ENCODE measurements at places on chromosomes 1 and 21. TPM values are rescaled to one million over a fixed set of nuclear protein-coding genes. Genes with fewer than 3 reads are reported as not detected.

- DNase-seq: no peak
Observed at GRCh38 chr1:45359882-45360513, 19.8 kb upstream of the MUTYH start.

GRCh38 chr1:47837866-47838561, 159.2 kb downstream of the TRABD2B start:
- DNase-seq: peak; percentile 15

Gene IL12RB2
- 4.5 TPM for total RNA-seq

DNA sequence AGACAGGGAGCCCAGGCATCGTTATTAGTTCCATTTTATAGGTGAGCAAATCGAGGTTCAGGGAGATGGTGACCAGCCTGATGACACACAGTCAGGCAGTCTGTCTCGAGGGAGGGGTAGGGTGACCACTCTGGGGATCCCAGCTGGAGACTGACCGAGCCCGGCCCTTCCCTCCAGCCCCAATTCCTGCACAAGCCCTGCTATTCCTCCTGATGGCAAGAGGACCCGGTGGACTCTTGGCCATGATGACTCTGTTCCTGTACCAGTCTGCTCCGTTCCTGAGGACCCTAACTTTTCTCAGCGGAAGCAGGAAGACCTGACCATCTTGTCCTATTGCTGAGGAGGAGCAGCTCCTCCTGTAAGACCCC, 391 bp downstream of the AGT start:
- DNase-seq: no peak

GRCh38 chr1:182260516-182260915, 131.1 kb downstream of the GLUL start:
- DNase-seq: no peak

GRCh38 chr1:238653693-238654321, 732.6 kb upstream of the CHRM3 start:
- no peak for DNase-seq

Gene C1orf185
- not detected for total RNA-seq

- peak; percentile 78 for DNase-seq
Observed at GRCh38 chr1:14602136-14602535, 3.7 kb downstream of the KAZN start.

Gene SLC44A5
- 10.1 TPM for total RNA-seq

Gene WDTC1
- 59.6 TPM for total RNA-seq

DNA sequence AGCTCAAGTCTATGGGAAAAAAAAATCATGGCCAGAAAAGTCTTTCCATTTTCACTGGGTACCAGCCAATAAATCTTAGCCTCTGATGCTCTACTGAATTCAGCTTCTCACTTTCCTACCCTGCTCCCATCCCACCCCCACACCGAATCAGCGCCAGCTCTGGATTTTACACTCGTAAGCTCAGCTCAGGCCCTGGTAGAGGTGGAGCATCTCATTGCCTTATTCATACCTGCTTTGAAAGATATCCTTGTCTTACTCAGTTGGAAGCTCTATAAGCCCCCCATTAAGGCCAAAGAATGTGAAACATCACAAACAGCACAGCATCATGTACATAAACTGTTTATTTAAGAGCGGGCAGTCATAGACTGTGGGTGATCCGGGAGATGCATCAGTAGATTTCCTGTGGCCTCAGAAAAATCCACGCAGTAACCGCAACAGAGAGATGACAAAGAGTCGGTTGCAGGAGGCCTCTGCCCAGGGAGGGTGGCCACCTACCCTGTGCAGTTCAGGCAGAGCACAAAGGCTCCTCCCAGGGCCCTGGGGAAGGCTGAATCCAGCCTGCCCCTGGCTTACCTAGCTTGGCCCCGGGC, 36.4 kb upstream of the ETS2 start:
- no peak for DNase-seq

DNA sequence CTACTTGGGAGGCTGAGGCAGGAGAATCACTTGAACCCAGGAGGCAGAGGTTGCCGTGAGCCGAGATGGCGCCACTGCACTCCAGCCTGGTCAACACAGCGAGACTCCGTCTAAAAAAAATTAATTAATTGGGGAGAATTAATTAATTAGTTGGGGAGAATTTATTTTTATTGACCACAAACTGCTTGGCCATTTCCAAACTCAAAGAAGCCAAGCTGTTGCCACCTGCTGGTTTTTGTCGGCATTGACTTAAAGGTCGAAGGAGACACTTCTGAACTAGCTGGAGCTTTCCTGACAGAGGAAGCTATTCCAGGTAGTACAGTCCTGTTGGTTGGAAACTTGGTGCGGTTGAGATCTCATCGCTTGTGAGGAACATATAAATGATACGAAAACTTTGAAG, 13.1 kb downstream of the MAP1LC3C start:
- DNase-seq: no peak

Gene KRTAP21-2
- not detected for total RNA-seq

GRCh38 chr21:46436621-46437020, 22.1 kb upstream of the DIP2A start:
- DNase-seq: no peak

Gene FOXO6
- total RNA-seq: 1.8 TPM

Gene KIF17
- total RNA-seq: 0.76 TPM

DNA sequence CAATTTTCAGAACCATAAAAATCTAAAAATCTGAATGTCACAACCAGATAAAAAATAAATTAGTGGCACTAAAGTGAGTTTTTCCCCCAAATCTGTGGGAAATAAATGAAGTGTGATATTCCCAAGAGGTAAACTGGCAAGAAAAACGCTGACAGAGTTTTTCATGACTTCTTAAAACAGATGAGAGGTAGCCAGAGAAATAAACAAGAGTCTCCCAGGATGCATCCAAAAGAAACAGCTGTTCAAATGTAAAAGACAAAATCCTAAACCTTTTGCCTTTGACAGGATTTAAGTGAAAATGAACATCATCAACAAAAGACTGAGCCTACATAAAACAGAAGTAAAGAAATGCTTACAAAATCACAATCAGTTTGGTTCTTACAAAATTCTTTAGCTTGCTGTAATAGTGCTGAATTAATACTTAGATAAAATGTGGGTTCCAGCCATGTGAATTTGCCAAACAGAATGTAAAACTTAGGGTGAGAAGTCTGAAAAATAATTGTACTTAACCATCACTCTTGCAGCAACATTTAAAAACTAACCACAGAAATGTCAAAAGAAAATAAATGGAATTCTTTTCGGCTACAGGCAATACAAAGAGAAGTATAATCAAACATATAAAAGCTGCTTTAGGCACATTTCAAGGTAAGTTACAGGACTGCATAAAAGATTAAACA, 133.6 kb downstream of the EIF4G3 start:
- DNase-seq: no peak

GRCh38 chr21:38984982-38985567, 179.3 kb downstream of the ETS2 start:
- DNase-seq: no peak

- DNase-seq: no peak
Observed at GRCh38 chr1:32405672-32406467, 11.6 kb upstream of the BSDC1 start.

Gene ARMH1
- 1.4 TPM for total RNA-seq

- DNase-seq: no peak
Observed at GRCh38 chr1:184222652-184223052, 164.2 kb upstream of the C1orf21 start.

Gene AIRE
- not detected for total RNA-seq

DNA sequence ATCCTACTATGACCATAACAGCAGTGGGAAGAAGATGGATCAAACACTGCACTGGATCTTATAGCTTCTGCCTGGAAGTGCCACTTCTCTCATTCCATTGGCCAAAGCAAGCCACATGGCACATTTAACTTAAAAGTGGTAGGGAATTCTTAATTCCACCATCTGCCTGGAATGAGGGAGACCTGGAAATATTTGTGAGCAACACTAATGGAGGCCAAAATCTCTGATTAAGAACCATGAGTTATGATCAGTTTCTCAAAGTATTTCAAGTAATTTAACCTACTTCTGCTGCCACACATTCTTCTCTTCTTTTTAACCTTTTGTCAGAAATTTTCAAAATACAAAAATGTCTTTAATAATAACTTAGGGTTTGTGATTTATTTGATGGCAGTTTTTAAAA, 154.0 kb upstream of the C1orf87 start:
- no peak for DNase-seq

Gene DENND2C
- 50.3 TPM for total RNA-seq

- no peak for DNase-seq
Observed at GRCh38 chr21:46027851-46028493, 46.4 kb downstream of the COL6A1 start.

- DNase-seq: no peak
Observed at GRCh38 chr1:104315823-104316222, 566.1 kb downstream of the AMY1C start.

DNA sequence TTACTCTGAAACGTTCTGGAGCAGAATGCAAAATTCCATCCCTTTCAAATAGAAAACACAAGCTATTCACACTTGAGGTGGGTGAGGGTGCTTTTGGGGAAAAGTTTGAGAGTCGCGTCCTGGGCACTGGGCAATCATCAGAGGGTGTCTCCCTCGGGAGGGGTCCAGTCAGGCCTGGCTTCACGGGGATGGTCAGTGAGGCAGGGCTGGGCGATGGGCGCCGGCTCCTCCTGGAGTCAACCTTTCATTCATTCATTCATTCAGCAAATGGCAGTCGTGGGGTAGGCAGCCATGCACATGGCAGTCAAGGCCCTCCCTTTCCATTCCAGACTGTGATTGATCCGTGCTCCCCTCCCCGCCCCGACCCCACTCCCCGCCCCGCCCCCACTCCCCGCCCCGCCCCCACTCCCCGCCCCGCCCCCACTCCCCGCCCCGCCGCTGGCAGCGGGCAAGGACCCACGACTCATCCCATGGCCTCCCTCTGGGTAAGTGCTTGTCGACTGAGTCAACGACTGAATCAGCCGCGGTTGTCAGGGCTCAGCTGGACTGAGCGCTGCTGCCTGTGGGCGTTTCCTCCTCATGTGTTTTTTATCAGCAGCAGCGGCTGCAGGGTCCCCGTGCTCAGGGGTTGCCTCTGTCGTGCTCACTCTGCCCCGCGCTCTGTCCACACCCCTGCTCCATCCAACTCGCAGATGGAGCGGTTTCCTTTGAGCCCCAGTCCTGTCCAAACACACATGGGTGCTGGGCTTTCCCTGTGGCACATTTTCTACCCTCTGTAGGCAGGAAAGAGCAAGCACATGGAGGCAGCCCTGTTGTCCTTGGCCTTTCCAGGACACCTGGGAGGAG, 12.5 kb upstream of the SPSB1 start:
- DNase-seq: no peak

- no peak for DNase-seq
Observed at GRCh38 chr1:201054091-201054543, 30.6 kb upstream of the KIF21B start.

GRCh38 chr1:232393010-232393409, 236.9 kb downstream of the SIPA1L2 start:
- DNase-seq: no peak

GRCh38 chr1:243513726-243514491, 258.1 kb downstream of the SDCCAG8 start:
- no peak for DNase-seq

GRCh38 chr1:101025283-101025656, 314 bp downstream of the DPH5 start:
- DNase-seq: no peak

- DNase-seq: no peak
Observed at GRCh38 chr1:229428256-229428655, 5.6 kb downstream of the ACTA1 start.

GRCh38 chr21:43741423-43742096, 22.6 kb downstream of the PDXK start:
- DNase-seq: no peak

DNA sequence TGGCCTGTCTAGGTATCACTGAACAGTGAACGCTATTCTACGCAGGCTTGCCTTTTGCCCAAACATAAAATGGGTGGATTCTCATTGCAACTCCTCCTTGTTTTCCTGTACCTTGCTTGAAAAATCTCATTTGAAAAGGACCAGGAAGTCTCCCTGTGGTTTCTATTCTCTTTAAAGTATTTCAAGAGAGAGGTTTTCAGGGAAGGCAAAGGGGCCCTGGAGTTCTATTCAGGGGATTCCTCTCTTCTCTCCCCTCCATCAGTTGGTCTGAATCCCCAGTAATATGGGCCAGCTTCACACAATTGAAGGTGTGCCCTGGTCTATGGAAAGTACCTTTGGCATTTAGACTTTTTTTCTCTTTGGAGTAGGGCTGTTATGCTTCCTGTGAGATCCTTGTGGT, 311.3 kb downstream of the RGS7 start:
- DNase-seq: no peak

All from suprapubic skin (tissue), 4 donors.